ENCODE measurements at places on chromosomes 13 and 19. TPM values are rescaled to one million over a fixed set of nuclear protein-coding genes. Genes with fewer than 3 reads are reported as not detected.

The ICAM4 gene
- total RNA-seq = 0.44 TPM

The TMC4 gene
- total RNA-seq = 42.6 TPM

The PIH1D1 gene
- total RNA-seq = 69.7 TPM

GRCh38 chr13:114284680-114285079 lies 3.3 kb downstream of the UPF3A start:
- DNase-seq = no peak

- DNase-seq = peak; percentile 32
Measured at GRCh38 chr13:32883474-32883873, 132.7 kb upstream of the KL start.

- no peak for DNase-seq
Measured at GRCh38 chr13:111342721-111343120, 22.3 kb downstream of the TEX29 start.

DNA sequence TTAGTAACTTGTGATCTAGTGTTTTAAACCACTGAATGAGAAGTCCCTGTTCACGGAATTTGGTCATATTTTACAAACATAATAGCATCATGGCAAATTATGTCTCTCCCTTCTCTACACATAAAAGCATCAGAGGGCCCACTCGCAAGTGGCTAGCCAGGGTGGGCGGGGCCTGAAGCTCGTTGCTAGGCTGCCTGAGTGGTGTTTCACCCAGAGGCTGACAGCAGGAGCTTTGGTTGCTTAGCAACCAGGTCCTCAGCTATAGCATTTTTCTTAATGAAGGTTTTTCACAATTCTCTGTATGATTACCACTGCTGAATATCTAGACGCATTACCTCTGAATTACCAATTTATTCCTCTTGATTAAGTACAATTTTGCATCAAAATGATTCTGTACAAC lies 126.5 kb downstream of the NALCN start:
- peak; percentile 13 for DNase-seq

DNA sequence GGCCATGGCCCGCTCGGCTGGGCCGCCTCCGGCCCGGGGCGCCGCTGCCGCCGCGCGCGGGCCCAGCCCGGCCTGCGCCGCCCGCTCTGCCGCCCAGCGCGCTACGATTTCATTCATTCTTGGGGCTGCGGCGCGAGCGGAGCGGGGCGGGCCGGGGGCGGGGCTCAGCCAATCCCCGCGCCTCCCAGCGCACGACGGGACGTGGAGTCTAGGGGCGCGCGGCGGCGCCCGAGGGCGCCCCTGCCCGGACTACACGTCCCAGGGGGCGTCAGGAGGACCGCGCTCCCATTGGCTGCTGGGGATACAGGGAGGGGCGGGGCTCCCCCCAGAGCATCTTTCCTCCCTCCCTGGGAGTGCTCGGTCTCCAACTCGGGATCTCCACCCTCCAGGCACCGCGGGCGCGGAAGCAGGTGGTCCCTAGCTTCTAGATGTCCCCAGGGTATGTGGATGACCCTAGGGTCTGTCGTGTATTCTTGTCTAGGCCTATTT lies 5.6 kb upstream of the DPF1 start:
- no peak for DNase-seq

DNA sequence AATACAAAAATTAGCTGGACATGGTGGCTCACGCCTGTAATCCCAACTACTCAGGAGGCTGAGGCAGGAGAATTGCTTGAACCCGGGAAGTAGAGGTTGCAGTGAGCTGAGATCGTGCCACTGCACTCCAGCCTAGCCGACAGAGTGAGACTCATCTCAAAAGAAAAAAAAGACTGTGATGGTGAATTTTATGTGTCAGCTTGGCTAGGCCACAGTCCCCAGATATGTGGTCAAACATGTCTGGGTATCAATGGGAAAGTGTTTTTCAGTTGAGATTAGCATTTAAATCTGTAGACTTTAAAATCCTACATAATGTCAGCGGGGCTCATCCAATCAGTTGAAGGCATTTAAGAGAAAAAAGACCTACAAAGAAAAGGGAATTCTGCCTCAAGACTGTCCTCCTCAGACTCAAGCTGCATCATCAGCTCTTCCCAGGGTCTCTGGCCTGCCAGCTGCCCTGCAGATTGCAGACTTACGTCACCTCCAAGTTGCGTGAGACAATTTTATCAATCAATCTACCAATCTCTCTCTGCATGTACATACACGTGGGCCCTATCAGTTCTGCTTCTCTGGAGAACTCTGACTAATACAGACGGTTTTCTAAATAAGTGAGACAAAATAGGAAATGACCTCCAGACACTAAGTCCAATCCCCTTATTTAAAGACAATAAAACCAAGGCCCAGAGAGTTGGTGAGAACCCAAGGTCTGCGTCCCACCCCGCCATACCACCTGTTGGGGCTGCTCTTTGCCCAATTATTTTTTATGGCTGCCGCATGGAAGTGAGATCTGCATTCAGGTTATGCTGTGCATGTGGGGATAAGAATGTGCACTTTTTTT lies 99.2 kb downstream of the ABCC4 start:
- no peak for DNase-seq

- DNase-seq = no peak
Measured at GRCh38 chr19:31568724-31569123, 219.5 kb upstream of the TSHZ3 start.

DNA sequence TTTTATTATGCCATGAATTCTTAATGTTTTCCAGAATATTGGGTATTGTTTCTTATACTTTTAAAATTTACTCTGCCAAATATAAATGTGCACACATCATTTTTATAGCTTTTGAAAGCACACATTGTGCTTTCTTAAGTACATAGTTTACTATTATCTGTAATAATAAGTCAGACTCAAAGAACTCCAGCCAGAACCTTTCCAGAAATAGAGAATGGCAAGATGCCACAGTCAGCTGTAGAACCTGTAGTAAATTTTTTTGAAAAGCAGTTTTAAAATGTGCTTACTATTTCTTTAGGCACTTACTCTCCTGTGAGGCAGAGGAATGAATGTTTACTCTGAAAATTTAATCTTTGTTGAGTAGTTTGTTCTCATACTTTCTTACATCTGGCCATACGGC lies 1287.1 kb downstream of the PCDH9 start:
- no peak for DNase-seq

DNA sequence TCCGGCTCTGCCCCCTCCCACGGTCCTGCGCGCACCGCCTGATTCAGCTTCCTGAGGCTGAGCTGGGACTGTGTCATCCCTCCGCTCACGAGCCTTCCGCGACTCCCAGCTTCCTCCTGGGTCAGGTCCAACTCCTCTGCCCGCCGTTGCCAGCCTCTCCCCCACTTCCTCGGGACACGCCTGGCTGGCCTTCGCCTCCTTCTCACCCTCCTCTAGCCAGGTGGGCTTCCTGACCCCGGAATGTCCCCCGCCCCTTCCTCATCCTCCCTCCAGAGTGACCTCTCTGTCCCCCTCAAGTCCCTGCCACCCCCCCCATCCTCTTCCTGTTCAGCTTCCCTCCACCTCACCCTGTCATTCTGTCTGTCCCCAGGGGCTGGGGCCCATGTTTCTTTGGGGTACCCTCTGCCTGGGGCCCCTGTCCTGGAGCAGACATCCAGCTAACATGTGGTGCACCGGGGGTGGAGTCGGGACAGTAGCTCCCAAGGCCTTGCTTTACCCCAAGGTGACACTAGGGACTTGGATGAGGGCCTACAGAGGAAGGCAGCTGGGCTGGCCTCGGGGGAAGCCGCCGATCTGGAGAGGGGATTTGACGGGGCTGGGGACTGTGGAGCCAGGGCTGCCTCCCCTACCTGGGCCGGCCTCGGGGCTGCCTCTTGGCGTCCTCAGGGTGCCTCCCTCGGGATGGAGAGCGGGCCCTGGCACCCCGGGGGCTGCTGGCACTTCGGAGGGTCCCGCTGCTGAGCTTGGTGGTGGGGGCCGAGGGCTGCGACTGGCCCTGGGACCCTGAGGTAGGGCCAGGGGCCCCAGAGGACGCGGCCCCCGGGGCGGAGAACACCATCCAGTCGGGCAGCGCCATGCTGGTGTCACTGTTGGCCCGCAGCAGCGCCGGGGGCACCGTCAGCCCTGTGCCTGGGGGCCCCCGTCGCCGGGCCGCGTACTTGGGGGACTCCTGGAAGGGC lies 16.5 kb downstream of the SHANK1 start:
- DNase-seq = no peak

DNA sequence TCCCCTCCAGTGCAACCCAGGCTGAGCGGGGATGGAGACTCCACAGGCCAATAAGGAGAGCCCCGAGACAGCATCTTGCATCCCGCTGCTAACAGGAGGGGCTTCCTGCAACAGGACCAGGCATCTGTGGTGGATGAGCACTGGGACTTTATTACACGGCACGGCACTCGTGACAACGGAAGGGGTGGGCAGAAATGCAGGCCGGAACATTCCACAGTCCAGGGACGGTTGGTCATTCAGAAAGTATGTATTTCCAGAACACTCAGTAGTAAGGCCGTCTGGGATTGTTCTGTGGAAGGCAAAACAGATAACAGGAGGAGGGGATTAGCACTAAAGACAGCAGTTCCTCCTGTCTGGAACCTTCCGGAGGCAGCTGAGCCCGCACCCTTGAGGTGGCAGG lies 3.3 kb upstream of the TM6SF2 start:
- no peak for DNase-seq

DNA sequence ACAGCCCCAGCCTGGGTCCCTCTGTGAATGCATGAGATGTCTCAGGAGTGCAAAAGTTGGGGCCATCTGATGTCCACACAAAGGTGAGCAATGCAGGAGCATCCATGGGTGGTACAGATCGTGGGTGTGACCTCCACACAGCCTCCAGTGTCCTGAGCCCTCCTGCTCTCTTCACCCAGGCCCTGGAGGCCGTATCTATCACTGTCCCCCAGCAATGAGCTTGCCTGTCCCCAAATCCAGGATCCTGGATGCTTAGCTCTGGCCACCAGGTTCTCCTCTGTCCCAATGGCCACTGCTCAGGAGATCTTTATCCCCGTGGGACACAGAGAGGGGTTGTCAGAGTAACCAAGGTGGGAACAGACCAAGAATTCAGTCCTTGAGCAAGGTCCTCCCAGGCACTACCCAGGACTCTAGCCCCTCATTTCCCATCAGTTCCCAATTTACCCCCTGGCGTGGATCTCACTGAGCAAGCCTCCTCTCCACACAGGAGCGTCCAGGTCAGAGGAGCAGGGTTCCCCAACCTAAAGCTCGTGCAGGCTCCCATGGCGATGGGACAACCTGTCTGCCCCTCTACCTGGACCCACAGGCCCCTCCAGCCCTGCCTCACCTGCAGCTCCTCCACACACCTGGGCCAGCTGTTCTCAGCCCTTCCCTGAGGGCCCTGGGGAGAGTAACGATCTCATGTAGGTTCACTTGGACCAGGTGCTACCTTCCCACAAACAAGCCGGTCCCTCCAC lies 11.3 kb downstream of the CEACAM21 start:
- no peak for DNase-seq

DNA sequence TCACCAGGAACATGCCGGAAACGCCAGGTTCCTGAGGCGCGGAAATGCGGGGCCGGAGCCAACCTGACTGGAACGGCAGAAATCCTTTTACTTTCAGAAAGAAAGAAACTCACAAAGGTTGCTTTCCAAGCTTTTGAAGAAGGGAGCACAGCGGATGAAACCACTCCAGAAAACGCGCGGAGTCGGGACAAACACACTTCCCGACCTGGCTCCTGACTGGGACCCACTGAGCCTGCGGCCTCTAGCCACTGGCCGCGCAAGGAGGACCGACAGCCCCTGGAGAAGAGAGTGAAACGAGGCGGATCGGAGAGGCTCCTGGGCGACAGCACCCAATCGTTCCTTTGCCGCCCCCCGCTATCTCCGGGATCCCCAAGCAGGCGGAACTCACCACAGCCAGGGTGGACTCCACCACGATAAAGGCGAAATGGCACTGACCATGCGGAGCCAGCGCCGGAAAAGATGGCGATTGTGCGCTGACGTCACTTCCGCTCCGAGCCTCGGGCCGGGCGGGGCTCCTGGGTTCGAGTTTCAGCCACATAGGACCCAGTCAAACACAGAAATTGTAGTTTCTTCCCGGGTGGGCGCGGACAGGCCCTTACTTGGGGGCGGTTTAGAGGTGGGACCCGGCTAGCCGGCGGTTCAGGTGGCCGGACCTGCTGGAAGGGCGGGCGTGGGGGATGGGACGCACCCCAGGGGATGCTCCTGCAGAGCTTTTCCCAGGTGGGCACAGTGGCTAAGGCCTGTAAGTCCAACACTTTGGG lies at the start of gene ZNF121:
Gene ZNF121 (minus strand): TSS at position 432 of the 761 bp plus-strand sequence. CDS start 16,407 bp downstream, outside the sequence.
- peak; percentile 85 for DNase-seq

GRCh38 chr13:28585561-28585960 lies 73.4 kb upstream of the POMP start:
- no peak for DNase-seq

DNA sequence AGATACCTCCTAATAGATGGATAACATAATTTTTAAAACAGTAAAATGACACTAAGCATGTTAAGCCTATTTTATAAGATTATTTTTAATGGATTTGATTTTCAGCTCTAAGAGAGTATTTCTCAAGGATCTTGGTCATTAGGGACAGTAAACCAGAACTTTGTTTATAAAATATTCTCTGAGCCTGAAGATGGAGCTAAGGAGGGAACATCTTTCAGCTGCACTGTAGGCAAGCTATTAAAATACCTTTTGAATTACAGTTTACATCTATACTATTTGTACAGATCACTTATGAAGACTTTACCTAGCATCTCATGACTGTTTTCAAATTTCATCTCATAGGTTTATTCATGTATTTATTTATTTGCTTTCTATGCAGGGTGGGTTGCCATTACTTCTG lies 345.3 kb downstream of the MYO16 start:
- DNase-seq = no peak

- no peak for DNase-seq
Measured at GRCh38 chr19:14761607-14762006, 16.8 kb downstream of the ADGRE2 start.

DNA sequence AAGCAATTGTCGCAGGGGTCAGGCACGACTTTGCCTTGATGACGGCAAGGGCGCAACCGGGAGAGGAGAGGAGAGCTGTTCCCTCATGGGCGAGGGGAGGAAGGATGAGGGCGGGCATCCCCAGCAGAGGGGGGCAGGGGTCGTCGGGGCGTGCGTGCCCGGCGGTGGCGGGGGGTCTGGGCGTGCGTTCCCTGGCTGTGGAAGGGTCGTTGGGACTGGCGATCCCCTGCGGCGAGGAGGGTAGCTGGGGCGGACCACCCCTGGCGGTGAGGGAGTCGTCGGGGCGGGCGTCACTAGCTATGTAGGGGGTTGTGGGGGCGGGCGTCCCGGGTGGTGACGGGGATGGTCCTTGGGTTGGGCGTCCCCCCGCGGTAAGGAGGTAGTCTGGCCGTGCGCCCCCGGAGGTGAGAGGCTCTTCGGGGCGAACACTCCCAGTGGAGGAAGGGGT lies 1.7 kb downstream of the COMP start:
- DNase-seq = no peak

DNA sequence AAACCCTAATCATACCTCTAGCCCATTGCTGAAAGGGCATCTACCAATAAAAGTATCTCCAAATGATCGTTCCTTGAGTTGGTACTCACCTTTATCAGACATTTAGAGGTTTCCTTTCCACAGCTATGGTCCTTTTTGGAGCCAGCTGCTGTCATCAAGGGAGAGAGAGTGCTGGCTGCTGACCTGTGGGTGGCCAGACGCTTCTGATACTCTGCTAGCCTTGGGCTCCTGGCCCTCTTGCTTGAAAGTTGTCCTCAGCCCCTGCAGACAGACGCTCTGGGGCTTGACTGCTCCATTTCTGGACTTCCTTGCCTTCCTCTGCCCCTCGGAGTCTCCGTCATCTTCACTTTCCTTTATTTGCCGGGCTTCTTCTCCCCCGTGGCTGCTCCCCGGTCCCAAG lies 499.1 kb downstream of the DIAPH3 start:
- DNase-seq = no peak
